ENCODE measurements at places on chromosomes 7 and 10. TPM values are rescaled to one million over a fixed set of nuclear protein-coding genes. Genes with fewer than 3 reads are reported as not detected.
A peak's percentile ranks its signal among the peaks of the same experiment; 100 is the strongest.

- no peak for DNase-seq
Measured at GRCh38 chr7:84614821-84615501, 420.4 kb upstream of the SEMA3A start.

DNA sequence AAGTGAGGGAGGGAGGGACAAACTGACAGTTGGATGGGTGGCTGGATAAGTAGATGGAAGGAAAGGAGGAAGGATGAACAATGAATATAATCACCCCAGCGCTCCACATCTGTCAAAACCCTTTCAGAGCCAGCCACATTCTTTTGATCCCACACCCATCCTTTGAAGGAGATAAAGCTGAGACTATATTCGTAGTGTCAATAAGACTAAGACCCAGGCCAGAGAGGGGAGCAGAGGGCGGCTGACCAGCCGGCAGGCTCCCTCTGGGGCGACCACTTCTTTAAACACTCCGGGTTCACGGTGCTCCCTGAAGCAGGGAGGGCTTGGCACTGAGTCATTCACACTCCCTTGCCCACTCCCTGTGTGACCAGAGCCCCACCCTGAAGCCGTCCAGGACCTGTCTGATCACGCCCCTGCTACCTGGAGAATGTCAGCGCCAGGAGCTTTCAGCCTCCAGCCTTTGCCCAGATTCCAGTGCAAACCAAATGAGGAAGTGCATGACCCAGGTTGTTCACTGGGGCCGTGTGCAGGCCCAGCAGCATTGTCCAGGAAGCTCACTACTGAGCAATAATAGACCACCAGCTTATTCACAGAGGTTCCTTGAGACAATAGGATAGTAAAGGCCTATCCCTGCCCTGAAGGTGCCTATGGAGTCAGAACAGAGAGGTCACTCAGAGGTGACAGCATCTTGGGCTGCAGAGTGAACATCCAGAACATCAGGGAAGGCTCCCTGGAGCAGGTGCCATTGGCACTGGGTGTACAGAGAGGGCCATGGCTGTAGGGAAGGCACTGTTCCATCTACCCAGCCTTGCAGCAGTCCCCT lies 34.4 kb downstream of the UNC5B start:
- DNase-seq, result no peak

The ITGB8 gene
- total RNA-seq, result 30.4 TPM

- DNase-seq, result no peak
Measured at GRCh38 chr10:101495324-101495925, 92.6 kb downstream of the POLL start.

GRCh38 chr10:82267014-82267413 lies 392.0 kb downstream of the NRG3 start:
- no peak for DNase-seq

The GPNMB gene
- 48.1 TPM for total RNA-seq

DNA sequence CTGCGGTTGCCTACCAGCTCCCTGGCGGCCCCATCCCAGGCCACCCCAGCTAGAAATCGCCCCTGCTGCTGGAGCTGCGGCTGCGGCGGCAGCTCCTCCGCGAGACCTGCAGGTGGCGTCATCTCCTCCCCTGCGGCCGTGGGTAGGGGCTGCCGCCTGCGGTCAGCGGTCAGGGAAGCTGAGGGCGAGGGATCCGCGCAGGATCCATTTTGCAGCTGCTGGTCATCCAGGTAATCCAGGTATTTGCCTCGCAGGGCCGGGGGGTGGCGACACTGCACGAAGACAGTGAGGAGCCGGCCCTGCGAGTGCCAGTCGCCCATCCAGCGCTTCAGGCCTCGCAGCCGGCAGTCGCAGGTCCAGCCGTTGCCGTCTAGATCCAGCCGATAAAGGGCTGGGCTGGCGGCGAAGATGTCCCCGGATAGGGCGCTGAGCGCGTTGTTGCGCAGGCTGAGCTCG lies 1.5 kb downstream of the TRIL start:
- DNase-seq, result peak; percentile 66

The C10orf95 gene
- total RNA-seq, result 1.0 TPM

DNA sequence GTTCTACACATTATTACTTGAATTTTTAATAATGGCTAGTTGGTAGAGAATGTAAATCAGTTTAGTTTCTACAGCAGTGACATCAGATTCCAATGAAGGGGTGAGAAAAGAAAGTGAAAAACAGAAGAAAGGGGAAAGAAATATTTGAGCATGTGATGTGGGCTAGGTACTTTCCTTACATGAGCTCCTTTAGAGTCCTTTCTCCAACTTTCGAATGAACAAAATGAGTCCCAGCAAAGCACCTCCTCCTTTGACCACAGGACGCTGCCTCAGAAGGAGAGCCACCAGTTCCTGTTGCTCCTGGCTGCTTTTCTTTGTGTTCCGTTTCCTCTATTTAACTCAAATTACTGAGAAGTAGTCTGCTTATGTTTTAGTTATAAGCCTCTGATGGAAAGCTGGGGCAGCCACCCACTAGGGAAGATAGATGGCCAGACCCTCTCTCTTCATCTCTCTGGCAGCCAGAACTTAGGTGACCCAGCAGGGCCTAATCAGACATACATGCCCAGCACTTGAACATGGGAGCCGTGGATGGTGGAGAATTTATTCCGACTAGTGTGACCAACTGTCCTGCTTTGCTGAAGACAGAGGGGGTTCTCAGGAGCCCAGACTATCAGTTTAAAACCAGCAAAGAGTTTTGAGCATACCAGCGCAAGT lies 82.4 kb upstream of the NME8 start:
- no peak for DNase-seq

The TUBB8 gene
- not detected for total RNA-seq

- DNase-seq, result no peak
Measured at GRCh38 chr7:80472491-80473200, 39.2 kb downstream of the GNAT3 start.

DNA sequence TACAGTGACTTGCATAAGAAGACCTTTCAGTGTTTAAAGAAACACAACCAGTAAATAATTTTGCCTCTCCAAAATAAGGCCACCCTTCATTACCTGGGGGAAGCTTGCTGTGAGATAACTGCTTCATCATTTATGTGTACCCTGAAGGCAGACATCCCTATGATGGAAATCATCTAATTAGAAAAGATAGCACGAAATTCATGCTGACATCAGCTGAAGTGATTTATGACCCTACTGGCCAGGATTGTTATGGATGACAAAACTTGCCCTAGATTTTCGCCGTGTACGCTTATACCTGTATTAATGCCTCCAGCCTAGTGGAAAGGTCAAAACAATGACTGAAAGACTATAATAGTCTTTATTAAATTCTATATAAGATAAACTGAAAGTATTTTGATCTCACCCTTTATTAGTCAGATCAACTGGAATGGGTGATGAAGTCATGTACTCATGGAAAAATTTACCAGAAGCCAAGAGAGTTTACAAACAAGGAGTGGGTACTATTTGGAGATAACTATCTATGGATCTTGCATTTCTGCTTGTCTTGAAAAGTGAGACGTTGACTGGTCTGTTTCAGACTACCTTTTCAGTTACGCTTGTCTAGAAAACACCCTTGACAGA lies 114.2 kb downstream of the PPP1R3A start:
- DNase-seq, result no peak

DNA sequence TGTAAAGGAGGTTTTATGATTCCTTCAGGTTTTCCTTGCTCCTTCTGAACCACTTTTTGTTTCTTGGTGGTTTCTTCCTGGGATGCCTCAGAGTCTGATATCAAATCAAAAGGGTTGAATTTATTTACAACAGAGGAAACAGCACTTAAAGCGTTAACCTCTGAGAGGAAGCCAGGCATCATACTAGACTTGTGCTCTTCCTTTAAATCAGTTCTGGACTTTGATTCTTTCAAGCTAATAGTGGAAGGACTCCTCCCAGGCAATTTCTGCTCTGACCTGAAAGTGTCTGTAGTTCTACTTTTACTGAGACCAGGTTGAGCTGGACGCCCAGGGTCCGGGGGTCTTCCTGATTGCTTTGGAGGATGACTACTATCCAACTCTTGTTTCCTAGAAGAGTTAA lies 6.7 kb downstream of the PCLO start:
- DNase-seq, result no peak

The OR6V1 gene
- total RNA-seq, result not detected

GRCh38 chr7:46468753-46469356 lies 547.8 kb upstream of the IGFBP3 start:
- no peak for DNase-seq

The MINDY4 gene
- 7.9 TPM for total RNA-seq

- DNase-seq, result no peak
Measured at GRCh38 chr7:23043441-23043840, 29.5 kb upstream of the HYCC1 start.

- no peak for DNase-seq
Measured at GRCh38 chr10:58704226-58704625, 191.6 kb downstream of the BICC1 start.

The CALCR gene
- not detected for total RNA-seq

GRCh38 chr10:130935897-130936550 lies 375.5 kb downstream of the TCERG1L start:
- DNase-seq, result no peak

GRCh38 chr10:25405871-25406270 lies 231.1 kb downstream of the GPR158 start:
- no peak for DNase-seq

DNA sequence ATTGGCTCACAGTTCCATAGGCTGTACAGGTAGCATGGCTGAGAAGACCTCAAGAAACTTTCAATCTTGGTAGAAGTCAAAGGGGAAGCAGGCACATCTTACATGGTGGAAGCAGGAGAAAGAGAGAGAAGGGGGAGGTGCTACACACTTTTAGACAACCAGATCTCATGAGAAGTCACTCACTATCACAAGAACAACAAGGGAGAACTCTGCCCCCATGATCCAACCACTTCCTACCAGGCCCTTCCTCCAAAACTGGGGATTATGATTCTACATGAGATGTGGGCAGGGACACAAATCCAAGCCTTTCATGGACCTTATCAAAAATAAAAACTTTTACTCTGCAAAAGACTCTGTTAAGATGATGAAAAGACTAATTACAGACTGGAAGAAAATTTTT lies 183.2 kb upstream of the TRIM24 start:
- no peak for DNase-seq

DNA sequence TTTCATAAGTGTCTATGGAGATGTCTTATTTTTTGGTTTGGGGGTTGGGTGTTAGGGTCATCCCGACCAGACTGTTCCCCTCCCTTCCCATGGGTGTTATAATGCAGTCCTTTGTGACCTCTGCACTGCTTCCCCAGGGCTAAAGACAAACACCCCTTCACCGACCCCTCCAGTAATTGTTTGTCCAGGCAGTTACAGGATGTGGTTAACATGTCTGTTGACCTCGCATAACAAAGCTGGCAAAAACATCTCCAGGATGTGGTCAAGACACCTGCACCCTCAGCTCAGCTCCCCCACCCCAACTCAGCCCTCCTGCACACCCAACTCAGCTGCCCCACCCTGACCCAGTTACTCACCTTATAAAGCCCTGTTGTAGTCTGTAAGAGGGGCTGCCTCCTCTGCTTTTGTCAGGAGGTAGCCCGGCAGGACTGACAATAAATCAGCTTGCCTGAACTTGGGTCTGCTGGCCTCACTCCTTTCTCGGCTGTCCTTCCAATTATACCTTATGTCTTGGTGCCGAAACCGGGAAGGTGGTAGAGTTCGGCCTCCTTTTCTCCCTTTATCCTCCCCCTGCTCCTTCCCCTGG lies 102.2 kb downstream of the ZNF92 start:
- DNase-seq, result no peak

The ALOX5 gene
- total RNA-seq, result 9.8 TPM

The LRRC4 gene
- 7.4 TPM for total RNA-seq

The HHEX gene
- 2.1 TPM for total RNA-seq

DNA sequence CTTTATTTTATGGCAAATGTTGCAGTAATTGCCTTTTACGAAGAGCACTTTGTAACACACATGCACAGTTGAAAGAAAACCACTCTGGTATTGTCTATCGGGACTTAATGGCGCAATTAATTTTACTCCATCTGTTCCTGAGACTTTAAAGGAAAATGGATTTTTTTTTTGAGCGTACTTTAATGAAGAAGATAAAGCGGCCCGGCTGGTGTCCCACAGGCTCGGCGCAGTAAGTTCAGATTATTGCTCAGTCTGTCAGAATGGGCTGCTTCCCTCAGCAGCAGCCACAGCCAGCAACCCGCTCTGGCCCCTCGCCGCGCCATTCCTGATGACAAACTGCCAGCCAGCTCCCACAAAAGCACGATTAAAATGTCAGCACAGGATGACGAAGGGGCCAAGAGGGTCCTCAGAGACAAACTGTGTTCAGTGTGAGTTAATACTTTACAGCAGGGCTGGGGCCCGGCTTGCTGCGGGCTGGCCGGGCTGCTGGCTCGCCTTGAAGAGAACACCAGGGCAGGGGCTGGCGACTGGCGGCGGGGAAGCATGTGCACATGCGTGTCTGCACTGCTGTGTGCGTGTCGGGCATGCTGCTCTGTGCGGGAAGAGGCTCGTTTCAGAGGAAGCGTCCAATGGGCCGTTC lies 501.0 kb upstream of the GALNT17 start:
- DNase-seq, result peak; percentile 35

Measured in ovary (tissue), 10 donors.